ENCODE measurements at places on chromosomes 5 and 9. TPM values are rescaled to one million over a fixed set of nuclear protein-coding genes. Genes with fewer than 3 reads are reported as not detected.
A peak's percentile ranks its signal among the peaks of the same experiment; 100 is the strongest.

Gene DEPDC1B
- total RNA-seq = 2.1 TPM

Gene TMEFF1
- 0.13 TPM for total RNA-seq

Gene TPPP
- total RNA-seq = 1.6 TPM

DNA sequence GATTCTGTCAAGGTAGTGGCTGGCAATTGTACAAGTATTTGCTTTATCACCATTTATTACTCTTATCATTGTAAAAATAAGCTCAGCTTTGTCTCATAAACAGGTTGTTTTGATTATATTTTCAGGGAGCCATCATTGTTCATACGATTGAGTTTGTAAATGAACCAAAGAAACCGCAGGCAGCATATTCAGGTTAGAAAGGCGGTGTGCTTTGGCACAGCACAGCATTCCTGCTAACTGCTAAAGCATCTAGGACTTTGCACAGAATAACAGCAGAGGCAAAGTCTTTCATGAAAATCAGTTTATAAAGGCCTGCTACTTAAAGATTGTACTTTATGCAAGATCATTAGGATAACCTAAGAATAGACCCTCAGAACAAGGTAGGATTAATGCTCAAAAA lies 281.5 kb upstream of the SLC24A2 start:
- no peak for DNase-seq

DNA sequence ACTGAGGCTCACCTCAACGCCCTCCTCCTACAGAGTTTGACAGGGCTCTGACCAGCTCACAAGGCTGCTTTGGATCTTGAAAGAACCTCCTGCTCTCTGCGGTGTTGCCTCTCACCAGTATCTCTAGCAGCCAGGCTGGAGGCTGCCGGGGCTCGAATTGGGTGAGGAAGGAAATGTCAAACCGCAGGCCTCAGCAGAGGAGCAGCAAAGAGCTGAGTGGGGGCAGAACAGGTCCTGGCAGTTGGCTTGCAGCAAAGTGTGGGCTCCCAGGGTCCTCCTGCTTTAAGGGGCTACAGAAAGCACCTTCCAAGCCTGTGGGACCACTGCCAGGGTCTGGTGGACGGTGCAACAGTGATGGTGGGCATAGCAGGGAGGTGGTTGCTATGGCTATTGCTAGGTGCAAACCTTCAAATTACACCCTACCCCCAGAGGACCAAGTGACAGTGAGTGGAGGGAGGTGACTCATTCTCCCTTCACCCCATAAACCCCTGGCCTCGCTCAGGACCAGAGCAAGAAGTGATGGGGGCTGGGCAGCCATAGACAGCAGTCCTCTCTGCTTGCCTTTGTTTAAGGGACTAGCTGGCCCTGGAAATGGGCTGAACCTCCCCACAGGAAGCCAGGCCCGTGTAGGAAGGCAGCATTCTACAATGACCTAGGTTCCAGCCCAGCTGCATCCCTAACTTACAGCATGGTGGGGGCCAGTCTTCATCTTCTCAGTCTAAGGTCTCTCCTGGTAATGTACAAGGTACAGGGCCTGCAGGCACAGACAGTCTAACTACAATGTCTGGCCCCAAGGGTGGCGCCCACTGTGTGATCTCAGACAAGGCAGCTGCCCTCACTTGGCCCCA lies 18.7 kb downstream of the LCP2 start:
- no peak for DNase-seq

DNA sequence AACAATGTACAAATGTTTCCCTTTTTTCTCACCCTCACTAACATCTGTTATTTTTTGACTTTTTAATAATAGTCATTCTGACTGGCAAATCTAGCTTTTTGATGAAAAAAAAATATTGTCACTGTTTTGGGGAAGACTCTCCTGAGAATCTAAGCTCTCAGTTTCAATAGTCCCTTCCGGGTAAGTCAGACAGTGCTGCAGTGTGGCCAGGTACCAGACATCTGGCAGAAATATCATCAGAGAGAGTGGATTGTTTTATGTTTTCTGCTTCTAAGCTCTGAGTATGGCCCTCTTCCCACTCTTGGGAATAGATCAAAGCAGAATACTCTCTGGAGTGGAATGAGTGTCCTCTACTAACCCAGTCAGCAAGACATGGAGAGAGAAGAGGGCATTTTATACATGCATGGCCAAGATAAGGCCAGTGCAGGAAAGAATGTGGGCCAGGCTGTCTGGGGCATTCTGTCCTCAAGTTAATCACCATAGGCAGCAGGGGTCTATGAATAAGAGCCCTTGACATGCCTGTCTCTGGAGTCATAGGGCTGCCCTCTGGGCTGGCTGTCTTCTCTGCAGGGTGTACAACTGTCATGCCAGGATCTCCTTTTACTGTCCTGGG lies 38.5 kb upstream of the OR2S2 start:
- peak; percentile 29 for DNase-seq

DNA sequence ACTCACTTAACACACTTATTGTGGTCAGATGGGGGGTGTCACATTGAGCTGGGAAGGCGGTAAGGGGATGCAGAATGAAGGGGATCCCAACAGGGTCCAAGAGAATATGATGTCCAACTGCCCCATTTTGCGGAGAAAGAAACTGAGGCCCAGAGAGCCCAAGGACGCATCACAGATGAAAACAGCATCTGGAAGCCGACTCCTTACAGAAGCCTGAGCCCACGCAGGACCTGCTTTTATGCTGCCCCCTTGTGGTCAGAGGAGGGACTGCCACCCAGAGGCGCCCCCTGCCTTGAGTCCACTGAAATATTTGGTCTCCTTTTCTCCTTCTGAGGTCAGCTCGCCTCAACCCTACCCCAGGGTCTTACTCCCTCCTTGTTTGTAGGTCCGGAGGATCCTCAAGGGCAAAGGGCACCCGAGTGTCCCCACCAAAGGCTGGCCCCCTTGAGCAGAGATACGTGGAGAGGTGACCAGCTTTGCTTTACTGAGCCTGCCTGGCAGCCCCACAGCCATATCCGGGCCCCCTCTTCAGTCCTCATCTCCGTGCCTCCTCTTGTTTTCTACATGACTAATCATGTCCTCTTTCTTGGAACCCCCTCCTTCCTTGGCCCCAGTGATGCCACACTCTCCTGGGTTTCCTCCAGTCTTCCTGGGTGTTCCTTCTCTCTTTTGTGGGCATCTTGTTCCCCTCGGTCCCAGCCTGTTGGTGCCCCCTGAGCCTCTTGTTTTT lies 30.0 kb upstream of the TTLL11 start:
- peak; percentile 42 for DNase-seq

DNA sequence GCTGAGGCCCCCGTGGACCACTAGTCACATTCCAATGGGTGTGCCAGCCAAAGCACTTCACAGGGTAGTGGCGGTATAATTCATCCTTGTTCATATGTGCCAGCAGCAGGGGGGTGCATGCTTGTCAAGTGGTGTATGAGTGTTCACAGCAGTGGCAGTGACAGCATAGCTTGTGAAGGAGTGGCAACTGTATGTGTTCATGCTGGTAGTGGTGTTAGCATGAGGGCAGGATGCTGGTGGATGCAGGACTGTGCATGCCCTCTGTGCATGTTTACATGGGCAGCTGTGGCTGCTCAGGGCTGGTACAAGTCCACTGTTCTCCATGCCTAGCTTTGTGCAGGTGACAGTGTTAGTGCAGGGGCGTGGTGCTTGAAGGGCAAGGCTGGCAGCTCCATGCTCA lies 253.4 kb upstream of the DMAC1 start:
- DNase-seq = no peak

DNA sequence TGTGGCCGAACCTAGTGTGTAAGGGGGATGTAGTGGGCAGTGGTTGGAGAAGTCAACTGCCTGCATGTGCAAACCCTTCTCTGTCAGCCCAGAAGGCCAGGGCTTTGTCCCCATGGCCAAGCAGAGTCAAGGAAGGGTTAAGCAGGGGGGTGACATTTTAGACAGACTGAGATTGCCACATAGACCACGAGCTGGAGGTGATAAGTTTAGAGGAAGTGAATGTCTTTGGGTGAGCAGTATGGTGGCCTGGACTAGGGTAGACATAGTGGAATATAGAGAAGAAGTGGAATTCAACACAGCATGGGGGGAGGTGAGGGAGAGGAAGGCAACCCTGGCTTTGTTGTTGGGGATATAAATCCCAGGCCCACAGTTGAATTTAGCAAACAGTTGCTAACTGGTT lies 38.7 kb upstream of the CDKN2AIPNL start:
- no peak for DNase-seq

DNA sequence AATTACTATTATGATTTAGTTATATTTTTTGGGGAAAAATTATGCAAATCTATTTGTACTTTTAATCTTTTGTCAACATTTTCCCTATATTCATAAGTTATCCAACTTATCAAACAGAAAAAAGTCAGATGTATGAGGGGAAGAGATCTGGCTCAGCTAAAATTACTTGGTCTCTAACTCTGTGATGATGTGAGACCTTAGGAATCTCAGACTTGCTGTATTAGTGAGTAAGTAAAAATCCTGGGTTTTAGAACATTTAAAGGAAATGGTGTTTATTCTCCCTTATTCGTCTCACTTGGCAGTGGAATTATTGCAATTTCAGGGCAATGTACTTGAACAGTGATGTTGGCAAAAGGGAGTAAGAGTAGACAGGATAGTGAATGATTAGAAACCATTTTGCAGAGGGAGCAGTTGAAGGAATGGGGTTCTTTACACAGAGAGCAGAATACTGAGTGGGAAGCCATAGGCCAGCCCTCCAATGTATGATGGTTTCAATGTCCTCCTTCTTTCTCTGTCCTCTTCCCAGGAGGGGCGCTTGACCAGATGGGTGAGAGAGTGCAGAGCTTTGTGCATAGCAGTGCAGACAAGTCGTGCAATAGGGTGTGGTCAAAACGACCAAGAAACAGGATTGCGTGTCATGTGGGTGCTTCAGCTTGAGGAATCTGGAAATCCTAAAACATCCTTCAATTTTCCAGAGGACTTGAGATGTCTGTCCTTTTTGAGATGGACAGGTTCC lies 91.7 kb downstream of the TENT4A start:
- no peak for DNase-seq

DNA sequence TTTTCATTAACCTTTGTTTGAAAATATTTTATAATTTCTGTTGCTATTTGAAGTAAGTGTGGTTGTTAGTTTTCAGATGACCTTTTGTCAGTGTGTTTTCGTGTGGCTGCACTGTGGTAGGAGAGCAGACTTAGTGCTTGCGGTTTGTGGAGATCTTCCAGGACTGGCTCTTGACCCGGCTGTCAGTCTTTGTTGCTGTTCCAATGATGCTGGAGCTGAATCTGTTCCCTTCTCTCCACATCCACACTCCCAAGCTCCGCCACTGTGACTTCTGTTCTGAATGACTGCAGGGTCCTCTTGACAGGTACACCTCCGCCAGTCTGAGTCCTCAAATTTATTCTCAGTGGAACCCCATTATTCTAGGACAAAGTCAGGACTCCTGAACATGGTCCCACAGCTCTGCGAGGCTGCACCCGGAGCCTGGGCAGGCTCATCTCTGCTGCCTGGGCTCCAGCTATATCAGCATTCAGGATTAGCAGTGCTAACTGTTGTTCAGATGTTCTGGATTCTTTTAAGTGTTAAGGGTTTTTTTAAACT lies 126.0 kb downstream of the WNK2 start:
- no peak for DNase-seq

DNA sequence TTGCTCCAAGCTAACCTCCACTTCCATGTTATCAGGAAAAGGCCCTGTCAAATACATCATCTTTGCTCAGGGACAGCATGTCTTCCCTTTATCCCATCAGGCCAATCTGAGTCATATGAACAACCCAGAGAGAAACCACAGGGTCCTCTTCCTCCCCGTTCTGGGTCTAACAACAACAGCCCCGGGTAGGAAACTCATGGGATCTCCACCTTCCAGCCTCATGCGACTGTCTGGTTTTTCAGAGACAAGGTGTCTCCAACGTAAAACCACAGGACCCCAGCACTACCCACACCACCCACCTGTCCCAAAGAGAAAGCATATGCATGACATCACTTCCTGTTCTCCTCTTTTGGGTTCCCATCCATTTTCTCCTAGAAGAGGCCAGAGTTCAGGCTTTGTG lies 217.9 kb downstream of the ENC1 start:
- no peak for DNase-seq

- no peak for DNase-seq
These were observed 1.5 kb upstream of the PHF19 start for GRCh38 chr9:120878188-120879130.

Measured in bronchial epithelial cell (primary cell).